ENCODE measurements at places on chromosomes 5 and 9.

DNA sequence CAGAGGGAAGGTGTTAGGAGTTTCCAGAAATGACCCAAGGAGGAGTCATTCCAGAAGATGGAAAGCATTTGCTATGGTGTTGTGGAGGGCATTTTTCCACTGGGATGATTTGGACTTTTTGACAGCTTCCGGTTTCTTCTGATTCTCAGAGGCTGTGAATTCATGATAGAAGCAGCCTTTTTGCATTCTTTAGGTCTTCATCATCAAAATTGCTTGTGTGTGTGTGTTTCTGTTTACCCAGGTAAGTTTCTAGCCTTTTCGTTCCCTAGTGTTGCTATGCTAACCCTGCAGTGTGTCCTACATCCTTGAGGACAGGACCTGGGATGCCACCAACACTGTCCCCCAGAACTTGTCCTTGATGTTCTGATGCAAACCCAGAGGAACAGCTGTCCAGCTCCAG is 19.6 kb downstream of the IRX1 start:
- no peak for DNase-seq

- no peak for DNase-seq
Observed at GRCh38 chr9:111001526-111001925, 36.7 kb downstream of the LPAR1 start.

GRCh38 chr9:35114840-35115628 is 628 bp downstream of the ATOSB start:
- peak; percentile 35 for DNase-seq

DNA sequence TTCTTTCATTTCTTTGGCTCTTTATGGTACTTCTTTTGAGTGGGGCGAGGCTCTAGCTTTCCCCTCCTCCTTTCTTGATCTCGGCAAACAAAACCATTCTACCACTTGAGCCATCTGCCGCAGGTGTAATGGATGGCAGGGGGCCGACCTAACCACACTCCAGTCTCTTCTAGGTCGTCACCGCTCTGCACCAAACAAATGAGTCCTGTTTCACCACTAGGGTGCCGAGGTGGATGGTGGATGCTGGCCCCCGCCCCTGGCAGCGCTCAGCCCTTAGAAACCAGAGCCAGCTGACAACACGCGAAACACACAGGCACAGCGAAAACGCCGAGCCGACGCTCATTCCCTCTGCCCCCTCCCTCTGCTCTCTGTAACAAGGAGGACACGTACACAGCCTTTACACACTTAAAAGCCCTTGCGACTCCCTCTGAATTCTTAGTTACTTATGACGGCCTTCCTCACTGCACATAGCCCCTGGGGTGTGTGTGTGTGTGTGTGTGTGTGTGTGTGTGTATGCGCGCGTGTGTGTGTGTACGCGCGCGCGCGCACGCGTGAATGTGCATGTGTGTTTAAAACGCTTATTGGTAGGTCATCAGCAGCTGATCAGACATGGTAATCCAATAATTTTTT is 199.4 kb downstream of the MEF2C start:
- no peak for DNase-seq

DNA sequence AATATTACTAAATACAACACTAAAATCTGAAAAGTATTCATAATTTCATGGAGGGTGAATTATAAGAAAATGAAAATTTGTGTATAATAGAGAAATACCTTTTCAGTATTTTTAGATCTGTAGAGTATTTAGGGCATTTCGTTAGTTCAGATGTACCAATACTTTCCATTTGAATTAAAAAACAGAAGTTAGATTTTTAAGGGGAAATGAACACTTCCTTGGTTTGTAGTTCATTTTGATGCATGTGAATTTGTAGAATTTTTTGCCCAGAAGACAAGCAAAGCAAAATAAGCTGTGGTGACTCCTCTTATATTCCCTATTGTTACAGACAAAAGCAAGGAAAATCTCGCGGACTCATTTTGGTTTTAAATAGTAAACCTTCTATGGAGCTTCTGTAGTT is 209.0 kb upstream of the RPS23 start:
- DNase-seq: no peak

- DNase-seq: no peak
Observed at GRCh38 chr9:87007711-87008366, 60.5 kb upstream of the GAS1 start.

DNA sequence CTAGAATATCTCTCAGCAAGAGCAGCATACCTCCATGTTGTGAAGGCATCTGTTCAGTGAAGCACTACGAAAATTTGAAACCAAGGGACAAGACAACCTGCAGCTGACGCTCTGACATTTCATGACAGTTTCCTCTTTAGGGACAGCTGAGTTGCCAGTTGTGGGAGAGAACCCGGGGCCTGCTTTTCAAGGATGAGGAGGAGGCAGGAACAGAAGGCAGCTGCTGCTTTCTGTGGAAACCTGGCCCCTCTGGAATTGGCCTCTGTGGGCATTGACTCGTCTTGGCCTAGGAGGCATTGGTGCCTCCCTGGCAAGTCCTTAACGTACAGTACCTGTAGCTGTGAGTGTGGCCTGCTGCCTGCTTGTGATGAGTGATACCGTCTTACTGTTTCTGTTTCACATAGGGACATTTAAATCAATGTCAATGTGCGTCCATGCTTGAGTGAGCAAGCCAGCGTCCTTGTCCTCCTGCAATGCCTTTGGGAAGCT is 21.6 kb downstream of the SLC46A2 start:
- no peak for DNase-seq

- DNase-seq: peak; percentile 16
Observed at GRCh38 chr5:1099926-1100663, 11.8 kb downstream of the SLC12A7 start.

DNA sequence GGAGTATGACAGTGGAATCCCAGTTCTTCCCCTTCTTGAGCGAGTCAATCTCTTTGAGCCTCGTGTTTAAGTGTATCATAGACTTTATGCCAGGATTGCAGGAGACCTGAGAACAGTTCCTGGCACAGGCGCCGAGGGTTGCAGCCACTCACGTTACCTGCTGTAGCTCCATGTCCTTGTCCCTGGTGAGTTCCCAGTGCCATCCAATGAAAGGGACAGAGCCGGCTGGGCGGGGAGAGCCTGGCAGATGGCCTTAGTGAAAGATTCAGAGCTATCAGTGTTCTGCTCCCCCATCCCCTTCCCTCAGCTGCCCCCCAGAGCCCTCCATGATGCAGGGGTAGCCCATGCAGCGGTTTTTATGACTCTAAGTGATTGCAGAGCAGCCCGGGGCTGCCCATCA is 554.0 kb downstream of the BNC2 start:
- DNase-seq: no peak

- no peak for DNase-seq
Observed at GRCh38 chr5:32504329-32504988, 59.9 kb upstream of the ZFR start.

DNA sequence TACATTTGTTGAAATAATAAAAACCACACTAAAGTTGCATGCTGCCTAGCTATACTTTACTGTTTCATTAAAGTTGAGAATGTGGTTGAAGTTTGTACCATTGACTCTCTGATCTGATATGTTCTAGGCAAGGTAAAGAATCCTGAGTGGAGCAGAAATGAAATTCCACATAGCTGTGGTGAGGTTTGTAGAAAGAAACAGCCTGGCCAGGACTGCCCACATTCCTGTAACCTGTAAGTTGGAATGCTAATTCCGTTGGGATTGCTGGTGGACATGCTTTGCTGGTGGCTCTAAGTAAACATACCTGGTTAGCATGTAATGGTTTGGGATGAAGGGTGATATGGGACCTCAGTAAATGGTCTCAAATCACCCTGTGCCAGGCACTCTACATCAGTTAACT is 16.8 kb downstream of the NFX1 start:
- no peak for DNase-seq
